ENCODE measurements at places on chromosomes 6 and 20.

GRCh38 chr20:41101660-41102059, 35.7 kb upstream of the PLCG1 start:
- DNase-seq, result no peak

DNA sequence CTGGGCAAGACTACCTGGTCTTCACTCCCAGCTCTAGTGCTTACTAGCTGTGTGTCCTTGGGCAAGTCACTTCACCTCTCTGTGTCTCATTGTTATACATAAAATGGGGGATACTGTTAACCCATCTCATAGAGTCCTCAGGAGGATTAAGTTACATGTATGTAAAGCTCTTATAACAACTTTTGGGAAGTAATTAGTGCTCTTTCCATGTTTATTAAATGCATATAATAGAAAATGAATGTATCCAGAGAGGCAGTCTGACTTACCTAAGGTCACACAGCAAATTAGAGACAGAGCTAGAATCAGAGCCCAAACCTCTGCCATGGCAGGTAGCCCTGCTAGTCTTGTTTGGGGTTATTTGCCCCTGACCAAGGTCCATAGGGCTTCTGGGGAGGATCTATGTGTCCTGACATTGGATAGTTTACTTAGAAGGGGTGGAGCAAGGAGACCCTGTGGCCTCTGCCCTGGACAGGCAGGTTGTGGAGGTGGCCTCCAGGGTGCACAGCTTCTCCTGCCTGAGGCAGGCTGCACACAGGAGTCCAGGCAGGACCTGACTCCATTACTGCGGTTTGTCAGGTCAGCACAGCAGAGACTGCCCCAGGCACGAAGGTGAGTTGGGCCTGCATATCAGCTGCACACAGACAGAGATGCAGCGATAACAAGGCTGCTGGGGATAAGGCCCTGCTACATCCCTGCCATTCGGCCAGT, 8.4 kb upstream of the MAPK13 start:
- DNase-seq, result no peak

GRCh38 chr20:25066386-25066785, 8.4 kb upstream of the ACSS1 start:
- DNase-seq, result no peak

GRCh38 chr6:144140867-144141266, 9.4 kb upstream of the STX11 start:
- DNase-seq, result no peak

DNA sequence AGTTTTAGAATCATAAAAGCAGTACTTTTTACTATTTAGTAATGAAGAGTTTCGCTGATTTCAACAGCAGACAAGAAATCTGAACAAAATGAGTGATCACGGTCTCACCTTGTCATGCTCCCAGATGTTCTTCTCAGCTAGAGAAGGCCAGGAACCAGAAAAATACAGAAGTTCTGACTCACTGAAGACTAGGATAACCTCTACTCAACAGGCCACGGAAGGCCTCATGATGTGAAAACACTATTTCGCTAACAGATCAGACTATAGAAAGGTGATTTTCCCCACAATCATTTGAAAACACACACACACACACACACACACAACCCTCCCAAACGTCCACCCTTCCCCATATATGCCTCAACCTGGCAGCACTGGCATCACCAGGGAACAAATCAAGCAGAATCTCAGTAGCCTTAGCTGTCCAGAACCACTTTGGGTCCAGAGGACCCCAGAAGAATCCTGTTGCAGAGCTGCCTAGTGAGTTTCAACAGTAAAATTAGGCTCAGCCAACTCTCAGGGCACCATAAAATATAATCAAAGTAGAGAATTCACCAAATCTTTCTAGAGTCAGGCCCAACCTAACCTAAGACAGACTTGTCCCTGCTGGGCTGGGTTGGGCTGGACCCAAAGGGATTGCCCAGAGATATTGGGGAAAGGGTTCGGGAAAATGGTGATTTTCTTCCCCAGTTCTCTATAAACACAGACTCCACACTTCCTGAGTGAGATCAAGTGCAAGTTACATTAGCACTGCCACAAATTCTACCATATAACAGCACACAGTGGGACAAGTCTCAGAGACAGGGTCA, 7.9 kb downstream of the EXOC2 start:
- DNase-seq, result peak; percentile 74

GRCh38 chr20:13455713-13456112, 183.0 kb downstream of the TASP1 start:
- DNase-seq, result no peak

- DNase-seq, result peak; percentile 77
Observed at GRCh38 chr20:34604980-34605788, 46.7 kb downstream of the MAP1LC3A start.

All from HCEC 1CT (cell line).